ENCODE measurements at places on chromosomes 1 and 21.

- DNase-seq, result no peak
Measured at GRCh38 chr1:203799157-203799556, 3.7 kb downstream of the ZBED6 start.

DNA sequence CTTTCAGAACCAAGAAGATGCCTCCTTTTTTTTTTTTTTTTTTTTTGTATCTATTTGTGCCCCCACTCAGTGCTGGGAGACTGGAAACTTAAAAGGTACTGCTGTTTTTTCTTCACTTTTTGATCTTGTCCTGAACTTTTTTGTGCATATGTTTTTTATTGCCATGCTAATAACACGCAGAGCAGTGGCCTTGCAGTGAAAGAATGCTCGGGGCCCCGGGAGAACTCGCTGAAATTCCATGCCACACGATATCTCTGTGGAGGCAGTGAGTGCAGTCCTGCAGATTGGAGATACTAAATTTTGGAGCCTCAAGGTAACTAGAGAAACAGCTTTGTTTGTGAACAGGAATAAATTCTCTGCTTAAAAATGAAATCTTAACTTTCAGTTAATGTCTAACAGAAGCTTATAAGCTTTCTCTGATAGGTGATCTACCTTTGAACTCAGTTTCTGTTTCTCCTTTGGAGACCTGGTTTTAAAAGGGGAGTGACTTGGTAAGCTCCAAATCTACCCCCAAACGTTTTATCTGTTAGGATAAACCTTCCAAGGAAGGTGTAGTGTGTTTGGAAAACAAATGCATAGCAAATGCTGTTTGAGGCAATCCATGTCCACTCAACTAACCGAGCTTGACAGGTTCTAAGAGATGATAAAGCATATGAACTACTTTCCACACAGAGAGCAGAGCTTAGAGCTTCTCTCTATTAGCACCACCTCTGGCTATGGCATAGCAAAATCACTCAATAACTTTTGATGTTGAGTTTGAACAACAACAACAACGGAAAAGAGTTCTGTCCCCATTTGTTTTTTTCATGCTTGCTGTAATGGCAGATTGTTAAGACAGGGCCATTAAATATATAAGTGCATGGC is 113.7 kb upstream of the PLXNA2 start:
- DNase-seq, result no peak

DNA sequence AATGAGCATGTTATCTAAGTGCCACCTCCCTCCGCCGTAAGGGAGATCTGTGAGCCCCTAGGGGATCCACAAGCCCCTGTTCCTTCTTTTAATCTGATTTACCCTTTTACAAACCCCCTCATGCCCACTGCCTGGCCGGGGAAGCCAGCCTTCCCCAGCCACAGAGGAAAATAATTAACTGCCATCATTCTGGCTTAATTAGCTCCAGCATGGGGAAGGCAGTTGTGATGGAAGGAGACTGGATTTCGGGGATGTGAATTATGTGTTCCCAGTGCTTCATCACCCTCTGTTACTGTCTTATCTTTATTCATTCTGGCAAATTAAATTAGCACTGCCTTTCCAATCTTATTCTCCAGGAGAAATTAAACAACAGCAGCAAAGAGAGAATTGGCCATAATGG is 135.8 kb downstream of the PTPRU start:
- no peak for DNase-seq

- peak; percentile 52 for DNase-seq
Measured at GRCh38 chr1:30923597-30923996, 15.0 kb upstream of the SDC3 start.

DNA sequence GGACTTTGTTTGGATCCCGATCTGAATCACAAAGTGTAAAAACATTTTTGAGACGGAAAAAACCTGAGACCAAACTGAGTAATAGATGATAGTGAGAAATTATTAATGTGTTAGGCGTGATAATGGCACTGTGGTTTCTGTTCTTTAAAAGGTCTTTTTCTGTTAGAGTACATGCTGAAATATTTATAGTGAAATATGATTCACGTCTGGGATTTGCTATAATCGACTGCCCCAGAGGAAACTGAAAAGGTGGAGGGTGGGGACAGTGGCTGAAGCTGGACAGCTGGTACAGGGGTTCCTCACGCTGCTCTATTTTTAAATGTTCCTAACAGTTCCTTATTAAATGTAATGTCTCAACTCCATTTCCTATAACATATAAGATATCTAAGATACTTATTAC is 11.2 kb downstream of the URB1 start:
- DNase-seq, result peak; percentile 29

GRCh38 chr1:55078470-55078869 is 39.1 kb downstream of the PCSK9 start:
- DNase-seq, result no peak

- DNase-seq, result peak; percentile 75
Measured at GRCh38 chr1:107262467-107263286, 121.8 kb downstream of the NTNG1 start.

DNA sequence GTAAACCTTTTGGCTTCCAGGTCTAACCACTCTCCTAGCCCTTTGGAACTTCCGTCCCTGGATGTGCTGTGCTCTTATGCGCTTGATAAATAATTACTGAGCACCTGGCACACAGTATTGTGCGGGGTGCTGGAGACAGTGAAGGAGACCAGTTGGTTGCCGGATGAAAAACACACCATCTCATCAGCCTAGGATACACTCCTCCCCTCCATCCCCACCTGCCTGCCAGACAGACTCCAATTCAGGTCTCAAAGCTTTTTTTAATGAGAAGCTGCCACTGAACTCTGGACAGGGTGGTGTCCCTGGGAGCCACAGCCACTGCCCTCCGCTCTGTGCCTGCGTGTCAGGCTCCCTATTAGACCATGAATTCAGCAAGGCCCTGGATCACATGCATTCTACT is 9.2 kb downstream of the GNB1 start:
- DNase-seq, result no peak

DNA sequence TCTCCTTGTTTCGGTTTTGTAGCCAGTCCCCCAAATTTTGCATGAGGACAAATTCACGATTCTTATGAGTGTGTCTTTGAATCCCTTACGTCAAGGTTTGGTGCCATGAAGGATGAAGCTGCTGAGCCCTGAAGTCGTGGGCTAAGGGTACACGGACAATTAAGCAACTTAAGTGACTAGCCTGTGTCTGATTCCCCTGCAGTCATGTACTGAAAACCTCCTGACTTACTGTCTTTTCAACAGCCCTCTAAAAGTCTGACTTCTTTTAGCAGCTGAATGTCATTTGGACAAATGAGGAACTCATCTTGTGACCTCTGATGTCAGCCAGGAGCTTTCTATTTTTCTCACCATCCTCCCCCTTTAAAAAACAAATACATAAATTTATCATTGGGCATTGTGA is 27.1 kb upstream of the C1orf105 start:
- DNase-seq, result no peak

DNA sequence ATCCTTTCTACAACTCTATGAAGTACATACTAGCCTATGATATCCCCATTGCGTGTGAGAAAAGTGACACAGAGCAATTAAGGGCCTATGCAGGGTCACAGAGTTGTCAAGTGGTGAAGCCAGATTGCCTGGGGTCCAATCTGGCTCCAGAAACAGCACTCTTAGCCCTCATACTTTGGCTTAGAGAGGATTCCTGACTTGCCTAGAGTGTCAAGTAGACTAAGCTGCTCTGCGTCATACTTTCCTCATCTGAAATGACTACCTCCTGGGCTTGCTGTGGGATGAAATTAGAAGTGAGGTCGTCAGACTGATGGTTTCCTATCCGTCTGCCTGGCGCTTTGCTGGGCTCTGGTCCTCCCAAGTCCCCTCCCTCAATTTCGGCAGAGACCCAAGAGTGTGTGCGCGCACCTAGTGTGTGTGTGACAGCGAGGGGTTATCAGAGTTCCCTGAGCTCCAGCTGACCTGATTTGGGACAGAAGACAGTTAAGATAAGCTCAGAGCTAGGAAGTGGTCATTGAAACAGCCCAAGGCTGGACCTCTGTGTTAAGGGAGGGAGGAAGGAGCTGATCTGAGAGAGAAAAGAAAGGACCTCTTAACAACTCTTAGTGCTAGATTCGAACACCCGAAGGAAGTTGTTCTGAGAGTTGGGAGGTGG is 5.4 kb upstream of the NUAK2 start:
- DNase-seq, result peak; percentile 18

- peak; percentile 85 for DNase-seq
Measured at GRCh38 chr1:66282343-66282852, 251.6 kb upstream of the SGIP1 start.

- peak; percentile 25 for DNase-seq
Measured at GRCh38 chr1:121443001-121443540, 258.3 kb downstream of the SRGAP2C start.

DNA sequence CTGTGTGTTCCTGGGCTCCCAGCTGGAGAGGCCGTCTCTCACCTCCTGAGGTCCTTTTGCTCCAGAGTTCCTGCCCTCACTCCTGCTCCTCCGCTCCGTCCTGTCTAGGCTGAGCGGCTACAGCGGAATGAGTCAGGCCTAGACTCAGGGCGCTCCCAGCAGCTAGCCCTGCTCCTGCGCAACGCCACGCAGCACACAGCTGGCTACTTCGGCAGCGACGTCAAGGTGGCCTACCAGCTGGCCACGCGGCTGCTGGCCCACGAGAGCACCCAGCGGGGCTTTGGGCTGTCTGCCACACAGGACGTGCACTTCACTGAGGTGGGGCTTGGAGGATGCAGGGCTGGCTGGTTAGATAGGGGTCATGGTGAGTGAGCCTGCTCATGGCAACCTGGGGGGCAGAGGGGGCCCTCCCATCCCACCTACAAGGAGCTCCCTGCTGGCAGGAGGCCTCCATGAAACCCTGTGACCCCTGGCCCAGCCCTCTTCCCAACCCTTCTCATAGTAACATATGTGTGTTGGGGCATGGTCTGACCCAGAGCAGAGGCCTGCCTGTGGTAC is 15.1 kb downstream of the PSRC1 start:
- no peak for DNase-seq

GRCh38 chr1:227365473-227366431 is 47.5 kb upstream of the CDC42BPA start:
- DNase-seq, result no peak

GRCh38 chr1:211833174-211833820 is 2.7 kb upstream of the LPGAT1 start:
- no peak for DNase-seq

- DNase-seq, result peak; percentile 12
Measured at GRCh38 chr1:37919277-37919676, 27.6 kb downstream of the INPP5B start.

DNA sequence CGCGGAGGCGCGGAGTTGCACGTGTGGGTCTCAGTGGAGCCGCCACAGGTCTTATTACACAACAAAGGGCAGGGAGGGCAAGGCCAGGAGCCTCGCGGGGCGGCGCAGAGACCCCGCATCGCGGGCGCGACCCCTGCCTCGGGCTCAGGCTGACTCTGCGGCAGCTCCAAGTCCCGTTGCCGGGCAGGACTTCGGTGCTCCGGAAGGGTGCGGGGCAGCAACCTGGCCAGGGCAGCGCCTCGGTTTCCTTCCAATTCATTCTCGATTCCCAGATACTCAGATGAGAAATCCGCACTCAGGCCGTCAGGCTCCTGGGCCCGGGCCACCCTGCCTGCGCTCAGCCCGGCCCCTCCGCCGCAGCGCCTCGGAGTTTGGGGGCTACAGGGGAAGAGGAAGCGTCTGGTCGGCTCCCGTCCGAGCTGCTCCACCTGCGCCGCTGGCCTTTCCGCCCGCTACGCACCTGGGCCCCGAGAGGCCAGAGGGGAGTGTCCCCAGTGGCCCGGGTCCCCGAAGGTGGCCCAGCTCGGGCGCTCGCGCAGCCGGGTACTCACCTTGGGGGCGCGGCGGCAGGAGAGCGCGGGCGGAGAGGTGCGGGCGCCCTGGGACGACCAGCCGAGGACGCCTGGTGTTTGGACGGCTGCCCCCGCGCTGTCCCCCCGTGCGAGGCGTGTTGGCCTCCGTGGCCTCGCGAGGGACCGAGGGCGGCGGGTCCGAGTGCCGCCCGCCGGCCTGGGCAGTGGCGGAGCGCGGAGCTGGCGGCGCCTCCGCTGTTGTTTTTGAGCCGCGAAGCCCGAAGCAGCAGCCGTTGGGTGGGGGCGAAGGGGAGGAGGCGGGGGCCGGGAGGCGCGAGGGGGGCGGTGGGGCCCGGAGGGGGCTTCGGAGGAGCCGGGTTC is 1.1 kb upstream of the PRDM16 start:
- no peak for DNase-seq

All from fibroblast of upper back skin (primary cell).